ENCODE measurements at places on chromosomes 16 and 17.

DNA sequence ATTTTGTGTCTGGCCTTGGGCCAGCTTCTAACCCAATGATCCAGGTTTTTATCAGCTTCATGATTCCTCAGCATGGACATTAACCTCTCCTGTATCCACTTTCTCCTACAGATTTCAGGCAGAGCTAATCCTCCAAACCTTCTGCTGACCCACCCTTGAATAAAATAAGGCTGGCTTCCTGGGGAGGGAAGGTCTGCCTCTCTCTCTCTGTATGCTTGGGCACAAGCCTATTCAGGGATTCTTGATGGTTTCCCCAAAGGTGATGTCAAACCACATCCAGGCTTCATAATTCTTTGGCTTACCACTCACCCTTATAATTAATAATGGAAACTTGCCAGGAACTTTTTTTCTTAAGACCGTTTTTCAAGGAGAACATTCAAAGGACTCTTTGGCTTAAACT lies 240.1 kb downstream of the UTP18 start:
- no peak for DNase-seq

DNA sequence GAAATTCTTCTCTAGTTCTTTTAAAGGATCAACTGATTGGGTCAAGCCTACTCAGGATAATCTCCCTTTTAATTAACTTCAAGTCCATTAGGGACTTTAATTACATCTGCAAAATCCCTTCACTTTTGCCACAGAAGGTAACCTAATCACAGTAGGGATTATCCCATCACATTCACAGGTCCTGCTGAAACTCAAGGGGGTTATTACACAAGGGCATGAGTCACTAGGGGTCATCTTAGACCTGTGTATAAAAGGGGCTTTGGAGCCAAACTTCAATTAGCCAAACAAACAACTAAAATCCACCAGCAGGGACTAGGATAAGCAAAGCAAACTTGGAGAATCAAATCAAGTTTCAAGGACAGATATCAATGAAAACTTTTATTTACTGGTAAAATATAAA lies 19.4 kb downstream of the CIAPIN1 start:
- no peak for DNase-seq

DNA sequence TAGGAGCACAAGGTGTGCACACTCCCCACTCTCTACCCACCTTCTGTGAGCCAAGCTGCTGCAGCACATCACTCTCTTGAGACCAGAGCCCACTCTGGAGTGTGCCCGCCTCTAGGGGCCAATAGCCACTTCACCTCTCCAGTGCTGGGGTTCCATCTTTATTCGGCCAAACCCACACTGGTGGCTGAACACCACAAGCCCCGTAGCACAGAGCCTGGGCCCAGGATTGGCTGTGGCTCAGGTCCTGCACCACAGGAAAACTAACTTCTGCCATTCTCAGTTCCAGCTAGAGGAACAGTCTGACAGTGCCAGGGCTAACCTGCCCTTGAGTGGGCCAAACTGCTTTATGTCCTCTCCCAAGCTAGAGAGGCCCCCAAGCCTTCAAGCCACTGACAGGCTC lies 111.0 kb upstream of the TOX3 start:
- no peak for DNase-seq

- no peak for DNase-seq
Measured at GRCh38 chr16:54385141-54385540, 98.6 kb upstream of the IRX3 start.

- DNase-seq = peak; percentile 90
Measured at GRCh38 chr16:88264641-88265285, 118.0 kb upstream of the ZNF469 start.

DNA sequence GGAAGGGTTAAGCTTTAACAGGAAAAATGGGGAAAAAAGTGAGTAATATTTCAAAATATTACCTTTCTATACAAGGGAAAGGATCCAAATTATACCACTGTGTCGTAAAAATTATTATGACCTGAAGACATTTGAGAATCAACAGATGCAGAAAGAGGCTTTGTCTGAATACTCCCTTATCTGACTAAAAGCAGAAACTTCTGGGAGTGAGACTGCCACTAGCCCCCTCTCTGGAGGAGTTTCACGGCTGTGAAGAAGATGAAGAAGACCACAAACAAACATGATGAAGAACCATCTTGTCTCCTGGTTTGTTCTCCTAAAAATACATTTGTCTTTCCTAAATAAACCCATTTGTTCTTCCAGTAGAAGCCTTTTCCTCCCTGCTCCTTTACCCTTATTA lies 29.4 kb downstream of the CNTROB start:
- no peak for DNase-seq

- peak; percentile 55 for DNase-seq
Measured at GRCh38 chr17:82781894-82782274, 30.0 kb downstream of the TBCD start.

- DNase-seq = peak; percentile 77
Measured at GRCh38 chr17:80544655-80545498, at the start of gene RPTOR. RPTOR (plus strand) TSS chr17:80544838; CDS start chr17:80545630, 792 bp downstream.

DNA sequence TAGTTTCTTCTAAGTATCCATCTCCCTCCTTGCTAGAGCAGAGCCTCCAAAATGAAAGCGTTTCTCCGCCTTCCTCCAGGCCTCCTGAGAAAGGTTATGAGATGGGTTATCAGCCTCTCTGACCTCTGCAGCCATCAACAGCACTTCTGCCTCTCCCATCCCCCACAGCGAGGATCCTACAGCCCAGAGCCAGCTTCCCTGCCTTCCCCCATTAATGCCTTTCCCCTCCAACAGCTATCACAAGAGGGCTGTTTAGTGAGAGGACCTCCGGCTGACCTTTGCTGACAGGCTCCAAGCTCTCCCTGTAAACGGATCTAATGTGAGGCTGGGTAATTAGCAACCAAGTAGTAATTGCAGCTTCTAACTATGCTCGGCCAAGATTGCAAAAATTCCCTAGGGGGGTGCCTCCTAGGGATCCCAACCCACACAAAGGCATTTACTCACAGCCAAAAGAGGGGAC lies 55.8 kb downstream of the ZFHX3 start:
- DNase-seq = no peak

GRCh38 chr17:7281074-7281952 lies at the start of gene SLC2A4:
SLC2A4 (plus strand) TSS chr17:7281718; CDS start chr17:7281935, 217 bp downstream.
- peak; percentile 90 for DNase-seq

DNA sequence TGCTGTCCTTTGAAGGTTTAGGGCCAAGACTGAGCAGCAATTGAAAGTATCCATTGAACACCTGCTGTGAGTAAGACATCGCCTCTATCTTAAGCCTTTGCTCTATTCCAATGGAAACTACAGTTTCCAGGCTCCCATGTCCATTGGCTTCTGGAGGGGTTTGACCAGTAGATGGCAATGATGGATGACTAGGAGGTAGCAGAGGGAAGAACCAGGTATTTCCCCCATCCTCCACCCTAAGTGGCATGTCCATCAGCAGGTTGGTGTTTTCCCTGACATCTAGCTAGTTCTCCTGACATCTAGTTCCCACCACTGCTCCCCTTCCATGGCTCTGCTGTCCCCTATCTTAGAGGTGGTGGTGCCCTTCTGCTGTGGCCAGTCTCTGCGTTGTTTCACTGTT lies 58.7 kb downstream of the CENPV start:
- no peak for DNase-seq

DNA sequence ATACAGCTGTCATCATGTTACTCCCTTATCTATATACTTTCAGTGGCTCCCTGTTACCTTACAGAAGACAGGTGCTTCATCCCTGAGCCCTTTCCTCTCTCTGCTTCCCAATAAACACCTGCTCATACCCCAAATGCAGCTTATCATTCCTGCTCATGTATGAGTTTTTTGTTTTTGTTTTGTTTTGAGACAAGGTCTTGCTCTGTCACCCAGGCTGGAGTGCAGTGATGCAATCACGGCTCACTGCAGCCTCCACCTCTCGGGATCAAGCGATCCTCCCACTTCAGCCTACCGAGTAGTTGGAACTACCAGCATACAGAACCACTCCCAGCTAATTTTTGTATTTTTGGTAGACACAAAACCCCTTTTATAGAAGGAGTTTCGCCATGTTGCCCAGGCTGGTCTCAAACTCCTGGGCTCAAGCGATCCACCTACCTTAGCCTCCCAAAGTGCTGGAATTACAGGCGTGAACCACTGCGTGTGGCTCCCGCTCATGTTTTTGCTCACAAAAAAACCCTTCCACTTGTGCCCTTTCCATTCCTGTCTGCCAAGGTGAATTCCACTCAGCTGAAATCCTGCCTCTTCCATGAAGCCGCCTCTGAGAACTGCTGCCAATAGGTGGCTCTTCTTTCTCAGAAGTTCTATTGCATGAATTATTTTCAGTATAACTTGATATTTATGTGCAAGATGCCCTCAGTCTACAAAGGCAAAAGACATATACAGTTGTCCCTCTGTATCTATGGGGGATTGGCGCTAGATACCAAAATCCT lies 7.9 kb upstream of the RNF157 start:
- peak; percentile 27 for DNase-seq

All from bronchial epithelial cell (primary cell).